ENCODE measurements at places on chromosomes 5 and 9.

DNA sequence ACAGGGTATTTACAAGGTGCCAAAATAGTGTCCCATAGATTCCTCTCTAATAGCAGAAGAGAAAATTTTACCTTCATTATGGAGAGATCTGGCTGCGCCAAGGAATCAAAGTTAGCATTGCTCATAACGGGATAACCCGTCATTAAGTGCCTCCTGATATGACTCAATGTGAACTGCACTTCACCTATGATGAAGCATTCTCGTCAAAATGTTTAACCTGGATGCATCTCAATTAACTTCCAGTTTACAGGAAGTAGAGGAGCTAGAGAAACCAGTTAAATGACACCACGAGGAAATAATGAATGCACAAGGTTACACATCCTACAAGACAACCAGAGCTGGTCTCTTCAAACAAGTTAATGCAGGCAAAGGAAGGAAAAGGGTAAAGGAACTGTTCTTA, 17.2 kb downstream of the FBXW11 start:
- no peak for DNase-seq
- H3K4me3 ChIP-seq = no peak overlapping the region
- H3K4me1 ChIP-seq = no peaks in the 10 kb centered on the region
- peaks cover 5% of the 10 kb centered on the region for H3K36me3 ChIP-seq

DNA sequence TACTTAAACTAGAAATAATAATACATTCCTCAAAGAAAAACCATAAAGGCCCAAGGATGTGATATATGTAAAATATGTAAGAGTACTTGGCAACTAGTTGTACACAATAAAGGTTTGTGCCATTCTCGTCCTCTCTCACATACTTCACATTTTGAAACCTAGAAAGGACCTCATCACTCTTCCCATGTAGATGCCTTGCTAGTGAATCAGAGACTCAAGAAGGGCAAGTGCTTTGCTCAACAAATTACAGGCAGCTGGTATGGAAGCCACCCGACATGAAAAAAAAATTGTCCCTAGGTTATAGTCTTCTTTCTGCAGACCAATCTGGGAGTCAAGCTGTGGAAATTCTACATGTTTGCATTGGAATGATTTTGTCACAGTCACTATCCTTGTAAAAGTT, 31.7 kb downstream of the ADRB2 start:
- H3K36me3 ChIP-seq = no peaks in the 10 kb centered on the region
- no peak for DNase-seq
- H3K4me3 ChIP-seq = no peak overlapping the region
- H3K27ac ChIP-seq = no peak overlapping the region
- H3K27me3 ChIP-seq = no peaks in the 10 kb centered on the region
- H3K4me1 ChIP-seq = peaks cover 27% of the 10 kb centered on the region

- no peaks in the 10 kb centered on the region for H3K36me3 ChIP-seq
- H3K27ac ChIP-seq = peak overlapping the region; percentile 38
- DNase-seq = peak; percentile 60
Measured at GRCh38 chr5:57298985-57299491, 125.2 kb downstream of the GPBP1 start.

DNA sequence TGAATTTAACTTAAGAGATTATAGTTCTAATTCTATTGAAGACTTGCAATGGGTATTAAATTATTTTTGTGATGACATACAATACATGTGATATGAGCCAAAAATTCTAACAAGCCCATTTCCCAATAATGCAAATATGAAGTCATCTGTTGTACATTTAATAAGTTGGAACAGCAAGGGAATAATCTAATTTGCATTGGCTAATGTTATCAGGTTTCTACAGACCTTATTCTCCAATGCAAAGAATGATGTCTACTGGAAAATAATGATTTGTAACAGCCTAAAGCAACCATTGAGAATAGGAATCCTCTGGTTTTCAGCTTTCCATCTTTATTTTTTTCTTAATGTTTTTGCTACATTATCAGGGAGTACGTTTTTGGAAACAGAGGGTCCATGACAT, 89.1 kb upstream of the MINAR2 start:
- no peaks in the 10 kb centered on the region for H3K36me3 ChIP-seq
- H3K4me3 ChIP-seq = no peak overlapping the region
- DNase-seq = no peak
- no peak overlapping the region for H3K27ac ChIP-seq
- no peaks in the 10 kb centered on the region for H3K27me3 ChIP-seq
- no peaks in the 10 kb centered on the region for H3K4me1 ChIP-seq

GRCh38 chr5:167812871-167813270, 478.6 kb upstream of the WWC1 start:
- H3K4me1 ChIP-seq = no peaks in the 10 kb centered on the region
- no peaks in the 10 kb centered on the region for H3K27me3 ChIP-seq
- no peaks in the 10 kb centered on the region for H3K36me3 ChIP-seq
- no peak for DNase-seq

- no peaks in the 10 kb centered on the region for H3K27me3 ChIP-seq
- H3K36me3 ChIP-seq = peaks cover 17% of the 10 kb centered on the region
Measured at GRCh38 chr5:134911285-134912206, 6.6 kb downstream of the PCBD2 start.
